ENCODE measurements at places on chromosomes 11 and 22.
A peak's percentile ranks its signal among the peaks of the same experiment; 100 is the strongest.

DNA sequence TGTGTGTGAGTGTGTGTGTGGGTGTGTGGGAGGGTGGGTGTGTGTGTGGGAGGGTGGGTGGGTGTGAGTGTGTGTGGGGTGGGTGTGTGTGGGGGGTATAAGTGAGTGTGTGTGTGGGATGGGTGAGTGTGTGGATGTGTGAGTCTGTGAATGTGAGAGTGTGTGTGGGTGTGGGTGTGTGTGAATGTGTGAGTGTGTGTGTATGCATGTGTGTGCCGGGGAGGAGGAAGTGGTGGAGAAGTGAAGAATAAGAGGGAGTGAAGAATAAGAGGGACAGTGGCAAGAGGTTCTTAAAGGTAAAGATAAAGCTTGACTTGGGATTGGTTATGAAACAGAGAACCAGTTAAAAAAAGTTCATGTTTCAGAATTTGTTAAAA is 54.0 kb downstream of the PRR5L start:
- H3K27ac ChIP-seq, result no peak overlapping the region
- no peaks in the 10 kb centered on the region for H3K36me3 ChIP-seq
- peaks cover 27% of the 10 kb centered on the region for H3K27me3 ChIP-seq
- H3K4me3 ChIP-seq, result no peak overlapping the region
- DNase-seq, result no peak

GRCh38 chr11:134858783-134859480 is 446.9 kb upstream of the B3GAT1 start:
- H3K4me1 ChIP-seq, result no peaks in the 10 kb centered on the region
- H3K36me3 ChIP-seq, result no peaks in the 10 kb centered on the region
- no peak for DNase-seq
- no peak overlapping the region for H3K4me3 ChIP-seq

DNA sequence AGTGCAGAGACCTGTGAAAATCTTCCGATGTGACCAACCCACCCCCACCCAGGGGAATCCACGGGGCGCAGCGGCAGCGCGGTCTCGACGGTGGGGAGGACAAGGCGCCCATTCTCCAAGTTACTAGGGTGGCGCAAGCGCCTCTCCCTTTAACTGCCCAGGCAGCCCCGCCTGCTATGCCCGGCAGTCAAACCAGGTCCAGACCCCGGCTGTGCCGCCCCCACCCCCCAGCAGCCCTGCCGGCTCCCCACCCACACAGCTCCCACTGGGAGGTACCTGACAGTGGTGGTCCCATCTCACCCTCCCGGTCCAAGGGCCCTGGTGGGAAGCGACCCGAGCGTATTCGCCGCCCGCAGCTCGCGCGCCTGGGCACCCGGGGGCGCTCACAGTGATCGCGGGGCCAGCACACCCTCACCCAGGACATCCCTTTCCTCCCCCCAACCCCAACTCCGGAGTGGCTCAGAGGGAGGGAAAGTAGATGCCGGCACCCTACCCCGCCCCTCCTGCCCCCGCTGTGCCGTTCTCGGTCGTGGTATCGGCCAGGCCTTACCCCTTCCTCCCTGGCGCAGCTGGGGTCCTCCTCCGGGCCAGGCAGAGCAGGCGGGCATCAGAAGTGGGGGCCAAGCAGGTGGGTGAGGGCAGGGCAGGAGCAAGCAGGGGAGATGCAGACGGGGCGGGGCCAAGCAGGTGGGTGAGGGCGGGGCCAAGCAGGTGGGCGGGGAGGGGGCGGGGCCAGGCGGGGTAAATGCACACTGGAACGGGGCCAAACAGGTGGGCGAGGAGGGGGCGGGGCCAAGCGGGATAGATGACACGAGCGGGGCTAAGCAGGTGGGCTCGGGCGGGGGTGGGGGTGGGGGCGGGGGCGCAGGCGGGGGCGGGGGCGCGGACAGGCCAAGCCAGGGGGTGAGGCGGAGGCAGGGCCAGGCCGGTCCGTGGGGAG is at the start of gene TRPM5:
TRPM5 (minus strand) TSS at position 634 of the 940 bp plus-strand sequence. CDS start 21,478 bp downstream, outside the sequence.
- peak; percentile 79 for DNase-seq
- peaks cover 2% of the 10 kb centered on the region for H3K36me3 ChIP-seq
- H3K4me3 ChIP-seq, result peak within 1 kb of the TSS; percentile 90
- peaks cover 46% of the 10 kb centered on the region for H3K4me1 ChIP-seq

- no peaks in the 10 kb centered on the region for H3K36me3 ChIP-seq
- DNase-seq, result no peak
- no peak overlapping the region for H3K27ac ChIP-seq
Measured at GRCh38 chr11:19946681-19947080, 213.6 kb downstream of the DBX1 start.

DNA sequence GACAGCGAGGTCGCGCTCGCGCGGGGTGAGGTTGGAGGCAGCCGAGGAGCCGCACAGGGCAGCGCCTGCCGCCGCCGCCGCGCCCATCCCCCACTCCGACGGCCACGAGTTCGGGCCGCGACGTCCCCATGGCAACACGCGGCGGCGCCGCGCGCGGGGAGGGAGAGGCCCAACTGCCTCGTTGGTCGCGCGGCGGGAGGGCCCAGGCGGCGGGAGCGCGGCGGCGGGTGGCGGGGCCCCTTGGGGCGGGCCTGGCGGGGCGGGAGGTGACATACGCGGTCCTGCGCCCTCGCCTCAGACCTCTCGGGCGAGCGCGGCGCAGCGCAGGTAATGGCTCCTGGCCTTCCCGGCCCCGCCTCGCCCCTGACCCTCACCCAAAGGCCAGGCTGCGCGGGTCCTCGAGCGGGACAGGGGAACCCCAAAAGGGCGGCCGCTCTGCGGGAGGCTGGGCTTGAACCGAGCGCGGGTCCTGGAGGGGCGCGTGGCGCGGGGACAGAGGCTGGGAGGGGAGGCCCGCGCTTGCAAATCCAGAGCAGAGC is at the start of gene DEUP1:
DEUP1 (plus strand) TSS at position 297 of the 539 bp plus-strand sequence. CDS start 1,518 bp downstream, outside the sequence.
- H3K36me3 ChIP-seq, result no peaks in the 10 kb centered on the region
- DNase-seq, result peak; percentile 26
- peaks cover 7% of the 10 kb centered on the region for H3K4me1 ChIP-seq

GRCh38 chr11:131906963-131907362 is 536.5 kb downstream of the NTM start:
- H3K4me1 ChIP-seq, result peaks cover 9% of the 10 kb centered on the region
- peaks cover 26% of the 10 kb centered on the region for H3K27me3 ChIP-seq
- H3K36me3 ChIP-seq, result peaks cover 2% of the 10 kb centered on the region
- no peak overlapping the region for H3K4me3 ChIP-seq
- no peak for DNase-seq

GRCh38 chr11:123702139-123702538 is 39.3 kb downstream of the ZNF202 start:
- no peak for DNase-seq
- H3K27ac ChIP-seq, result no peak overlapping the region
- no peaks in the 10 kb centered on the region for H3K4me1 ChIP-seq
- no peaks in the 10 kb centered on the region for H3K36me3 ChIP-seq
- H3K27me3 ChIP-seq, result peaks cover 11% of the 10 kb centered on the region

DNA sequence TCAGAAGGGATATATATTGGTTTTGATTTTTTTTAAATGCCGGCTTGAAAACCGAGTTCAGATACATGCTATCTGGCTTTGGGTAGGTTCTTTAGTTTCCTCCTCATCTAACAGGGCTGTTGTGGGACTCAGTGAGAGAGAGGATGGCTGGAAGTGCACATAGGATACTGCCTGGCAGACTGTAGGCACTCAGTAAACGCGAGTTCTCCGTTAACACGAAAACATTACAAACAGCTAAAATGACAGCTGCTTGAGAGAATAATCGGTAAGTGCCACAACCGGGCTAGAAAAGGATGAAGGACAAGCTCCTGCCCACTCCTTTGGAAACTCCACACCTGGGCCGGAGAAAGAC is 369 bp downstream of the XRRA1 start:
- peak overlapping the region; percentile 96 for H3K27ac ChIP-seq
- DNase-seq, result no peak
- peaks cover 49% of the 10 kb centered on the region for H3K36me3 ChIP-seq
- H3K27me3 ChIP-seq, result no peaks in the 10 kb centered on the region

- no peaks in the 10 kb centered on the region for H3K36me3 ChIP-seq
- no peak for DNase-seq
- no peaks in the 10 kb centered on the region for H3K27me3 ChIP-seq
- no peak overlapping the region for H3K4me3 ChIP-seq
Measured at GRCh38 chr11:99279266-99279665, 258.5 kb downstream of the CNTN5 start.

- H3K27me3 ChIP-seq, result peaks cover 10% of the 10 kb centered on the region
- DNase-seq, result no peak
- no peaks in the 10 kb centered on the region for H3K4me1 ChIP-seq
- no peaks in the 10 kb centered on the region for H3K36me3 ChIP-seq
- H3K4me3 ChIP-seq, result no peak overlapping the region
- H3K27ac ChIP-seq, result no peak overlapping the region
Measured at GRCh38 chr22:48116871-48117270, 1354.4 kb downstream of the TBC1D22A start.

DNA sequence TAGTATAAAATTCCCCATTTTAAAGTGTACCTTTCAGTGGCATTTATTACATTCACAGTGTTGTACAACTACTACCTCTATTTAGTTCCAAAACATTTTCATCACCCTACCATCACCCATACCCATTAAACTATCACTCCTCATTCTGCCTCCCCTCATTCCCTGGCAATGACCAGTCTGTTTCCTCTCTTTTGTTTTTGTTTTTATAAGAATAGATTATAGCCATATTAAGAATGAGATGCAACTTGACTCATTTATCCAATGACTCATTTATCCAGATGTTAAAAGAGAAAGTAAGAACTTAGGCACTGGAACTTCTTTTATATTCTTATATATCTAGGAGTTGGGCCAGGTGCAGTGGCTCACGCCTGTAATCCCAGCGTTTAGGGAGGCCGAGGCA is 156.3 kb downstream of the FAT3 start:
- H3K4me3 ChIP-seq, result no peak overlapping the region
- H3K27me3 ChIP-seq, result no peaks in the 10 kb centered on the region
- no peak for DNase-seq
- no peaks in the 10 kb centered on the region for H3K36me3 ChIP-seq

Measured in activated CD8-positive, alpha-beta T cell treated with anti-CD3 and anti-CD28 coated beads, Interleukin-2, amount 10 ng/mL, durations not matched to agents 7 days and 5 days (primary cell).